ENCODE measurements at places on chromosomes 7 and 10. TPM values are rescaled to one million over a fixed set of nuclear protein-coding genes. Genes with fewer than 3 reads are reported as not detected.

Gene MNX1
- total RNA-seq = not detected

Gene ST8SIA6
- not detected for total RNA-seq

Gene MAT1A
- total RNA-seq = not detected

Gene TRA2A
- 81.0 TPM for total RNA-seq

Gene GLI3
- total RNA-seq = 0.38 TPM

Gene TMEM196
- total RNA-seq = not detected

Gene EZH2
- total RNA-seq = 105 TPM

Gene PHKG1
- 1.6 TPM for total RNA-seq

Gene JAKMIP3
- 0.42 TPM for total RNA-seq

Gene CACNA2D1
- total RNA-seq = not detected

Gene PCLO
- total RNA-seq = not detected

Gene POMZP3
- 14.0 TPM for total RNA-seq

Gene IL2RA
- total RNA-seq = 1,272 TPM

Gene CYP3A4
- not detected for total RNA-seq

Gene FKBP6
- total RNA-seq = not detected

Gene FRMPD2
- not detected for total RNA-seq

Gene TAS2R41
- total RNA-seq = not detected
